Heart right ventricle (tissue), 16 donors: ENCODE measurements at places on chromosomes 12 and 14. TPM values are rescaled to one million over a fixed set of nuclear protein-coding genes. Genes with fewer than 3 reads are reported as not detected.

DNA sequence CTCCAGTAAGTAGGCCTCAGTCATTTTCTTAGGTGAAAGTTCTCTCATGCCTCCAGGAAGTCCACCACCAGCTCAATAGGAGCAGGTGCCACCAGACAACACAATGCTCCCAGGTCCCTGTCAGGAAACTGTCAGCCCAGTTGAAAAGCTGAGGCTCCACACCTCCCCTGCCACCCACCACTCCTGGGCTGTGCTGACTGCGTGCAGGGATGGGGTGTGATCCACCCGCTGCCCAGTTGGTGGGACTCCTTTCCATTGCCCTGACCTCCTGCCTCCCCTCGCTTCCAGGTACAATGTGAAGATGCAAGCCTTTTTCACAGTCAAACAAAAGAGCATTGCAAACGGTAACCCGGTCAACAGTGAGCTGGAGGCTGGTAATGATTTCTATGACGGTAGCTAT, 64.8 kb upstream of the RIN3 start:
- no peak for DNase-seq

DNA sequence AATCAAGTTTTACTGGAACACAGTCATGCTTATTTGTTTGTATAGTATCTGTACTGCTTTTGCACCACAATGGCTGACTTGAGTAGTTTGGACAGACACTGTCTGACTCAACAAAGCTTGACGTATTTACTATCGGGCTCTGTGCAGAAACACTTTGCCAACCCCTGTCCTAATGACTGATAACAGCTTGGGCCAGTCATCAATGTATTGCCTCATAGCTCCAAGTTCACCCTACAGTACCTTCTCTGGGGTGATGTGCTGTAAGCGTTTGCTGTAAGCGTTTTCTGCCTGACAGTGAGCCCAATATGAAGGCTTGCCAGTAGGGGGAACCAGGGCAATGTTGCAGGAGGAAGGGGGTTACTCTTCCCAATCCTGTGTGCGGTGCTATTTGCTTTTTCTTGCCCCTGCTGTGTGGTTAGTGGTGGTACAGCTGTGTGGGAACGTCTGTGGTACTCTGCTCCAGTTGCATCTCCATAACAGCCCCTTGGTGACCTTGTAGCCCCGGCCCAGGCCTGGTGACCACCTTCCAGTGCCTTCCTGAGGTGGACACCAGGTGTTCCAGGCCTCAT, 5.4 kb upstream of the CCDC177 start:
- no peak for DNase-seq

- DNase-seq, result no peak
These were observed 43.5 kb downstream of the BCAT1 start for GRCh38 chr12:24905431-24905830.

GRCh38 chr12:75294797-75295196, 35.3 kb downstream of the CAPS2 start:
- DNase-seq, result no peak

DNA sequence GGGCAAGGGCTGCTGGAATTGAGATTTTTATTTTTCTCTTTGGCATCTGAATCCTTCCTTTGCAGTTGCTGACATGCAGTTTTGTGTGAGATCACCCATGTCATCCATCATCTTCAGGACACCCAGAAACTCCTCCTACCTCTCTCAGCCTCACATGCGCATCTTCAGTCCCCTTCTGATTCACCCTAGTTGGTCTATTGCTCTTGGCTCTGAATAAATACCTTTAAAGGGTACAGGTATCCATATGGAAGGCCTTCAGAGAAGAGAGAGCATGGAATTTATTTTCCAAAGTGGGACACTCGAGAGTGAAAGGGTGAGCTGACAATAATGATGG, 41.8 kb downstream of the NTF3 start:
- no peak for DNase-seq

GRCh38 chr14:72519543-72519942, 374.4 kb downstream of the DPF3 start:
- DNase-seq, result no peak

DNA sequence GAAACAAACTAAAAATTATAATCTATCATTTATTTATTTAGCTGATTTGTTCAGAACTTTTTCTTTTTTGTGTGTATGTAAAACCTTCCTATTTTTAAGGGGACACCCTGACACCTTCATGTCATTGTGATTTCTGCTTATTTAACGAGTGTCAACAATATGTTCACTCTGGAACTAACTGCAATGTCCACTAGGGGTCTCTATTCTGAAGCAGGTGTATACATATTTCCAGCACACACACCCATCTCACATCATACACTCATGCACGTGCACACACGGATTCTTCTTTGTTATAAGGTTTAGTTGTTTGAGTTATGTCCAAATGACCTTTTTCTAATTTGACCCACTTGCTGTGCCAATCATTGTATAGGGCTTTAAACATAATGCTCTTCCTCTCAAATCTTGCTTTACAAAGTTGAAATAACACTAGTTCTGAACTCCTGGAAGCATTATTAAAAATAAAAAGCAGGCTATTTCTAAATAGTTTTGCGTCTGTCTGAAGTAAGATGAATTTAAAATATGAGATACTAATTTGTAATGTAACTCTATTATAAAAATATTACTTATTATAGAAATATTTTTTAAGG, 15.5 kb downstream of the E2F7 start:
- no peak for DNase-seq

- DNase-seq, result no peak
These were observed 7.7 kb downstream of the CLSTN3 start for GRCh38 chr12:7137908-7138307.

- peak; percentile 34 for DNase-seq
These were observed 165.8 kb downstream of the EMP1 start for GRCh38 chr12:13362260-13362841.

- no peak for DNase-seq
These were observed 3.3 kb upstream of the BHLHE41 start for GRCh38 chr12:26128168-26128567.

DNA sequence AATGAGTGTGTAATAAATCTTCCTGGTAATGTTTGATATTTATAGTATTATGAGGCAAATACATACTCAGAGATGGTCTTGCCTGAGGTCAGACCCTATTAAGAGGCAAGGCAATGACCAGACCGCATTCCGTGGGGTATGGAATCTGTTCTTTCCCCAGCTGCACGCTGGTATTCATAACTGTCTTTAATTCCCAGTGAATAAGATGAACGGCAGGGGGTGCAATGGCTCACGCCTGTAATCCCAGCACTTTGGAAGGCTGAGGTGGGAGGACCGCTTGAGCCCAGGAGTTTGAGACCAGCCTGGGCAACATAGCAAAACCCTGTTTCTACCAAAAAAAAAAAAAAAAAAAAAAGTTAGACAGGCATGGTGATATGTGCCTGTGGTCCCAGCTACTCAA, 44.6 kb downstream of the ERO1A start:
- DNase-seq, result no peak

P2RX7 gene
- 1.2 TPM for total RNA-seq

NANOG gene
- total RNA-seq, result not detected

OR6C2 gene
- total RNA-seq, result not detected
